ENCODE measurements at places on chromosomes 13 and 19.

DNA sequence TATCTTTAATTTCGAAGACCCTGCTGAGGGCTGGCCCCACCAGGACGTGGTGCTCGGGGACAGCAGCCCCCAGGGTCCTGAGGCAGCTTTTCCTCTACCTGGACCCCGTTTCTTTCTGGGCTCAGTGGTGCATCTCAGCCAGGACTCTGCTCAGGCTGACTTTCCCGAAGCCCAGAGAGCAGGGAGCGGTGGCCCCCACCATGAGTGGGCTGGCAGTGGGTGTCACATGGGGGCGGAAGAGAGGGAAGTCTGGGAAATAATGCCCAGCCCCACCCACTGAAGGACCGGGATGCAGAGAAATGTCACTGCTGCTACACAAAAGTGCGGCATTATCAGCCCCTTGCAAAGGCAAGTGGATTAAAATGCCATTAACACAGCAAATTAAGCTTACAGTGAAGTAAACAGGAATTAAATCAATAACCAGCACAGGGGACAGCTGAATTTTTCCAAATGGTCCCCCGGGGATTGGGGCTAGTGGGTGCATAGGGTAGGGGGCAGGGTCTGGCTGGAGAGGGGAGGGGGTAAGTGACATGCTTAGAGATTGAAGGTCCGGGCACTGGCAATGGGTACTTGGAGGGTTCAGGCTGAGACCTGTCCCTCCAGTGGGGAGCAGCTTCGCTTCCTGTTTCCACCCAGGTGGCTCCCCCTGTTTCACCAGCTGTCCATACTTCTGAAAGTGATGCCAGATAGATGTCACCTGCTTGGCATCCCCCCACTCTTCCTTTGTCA is 177.3 kb downstream of the URI1 start:
- DNase-seq: no peak

DNA sequence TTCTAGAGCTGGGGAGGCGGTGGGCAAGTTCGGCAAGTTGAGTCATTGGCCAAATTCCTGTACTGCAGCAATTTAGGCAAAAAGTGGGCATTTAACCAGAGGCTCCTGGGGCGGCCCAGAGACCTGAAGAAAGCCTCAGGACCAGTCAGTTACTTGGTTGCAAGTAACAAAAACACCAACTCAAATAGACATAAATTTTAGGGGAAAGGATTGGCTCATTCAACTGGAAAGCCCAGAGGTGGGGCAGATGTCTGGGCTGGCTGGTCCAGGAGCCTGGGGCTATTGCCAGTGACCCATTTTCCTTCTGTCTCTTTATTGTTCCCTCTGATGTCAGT is 97.1 kb downstream of the SIPA1L3 start:
- DNase-seq: no peak

DNA sequence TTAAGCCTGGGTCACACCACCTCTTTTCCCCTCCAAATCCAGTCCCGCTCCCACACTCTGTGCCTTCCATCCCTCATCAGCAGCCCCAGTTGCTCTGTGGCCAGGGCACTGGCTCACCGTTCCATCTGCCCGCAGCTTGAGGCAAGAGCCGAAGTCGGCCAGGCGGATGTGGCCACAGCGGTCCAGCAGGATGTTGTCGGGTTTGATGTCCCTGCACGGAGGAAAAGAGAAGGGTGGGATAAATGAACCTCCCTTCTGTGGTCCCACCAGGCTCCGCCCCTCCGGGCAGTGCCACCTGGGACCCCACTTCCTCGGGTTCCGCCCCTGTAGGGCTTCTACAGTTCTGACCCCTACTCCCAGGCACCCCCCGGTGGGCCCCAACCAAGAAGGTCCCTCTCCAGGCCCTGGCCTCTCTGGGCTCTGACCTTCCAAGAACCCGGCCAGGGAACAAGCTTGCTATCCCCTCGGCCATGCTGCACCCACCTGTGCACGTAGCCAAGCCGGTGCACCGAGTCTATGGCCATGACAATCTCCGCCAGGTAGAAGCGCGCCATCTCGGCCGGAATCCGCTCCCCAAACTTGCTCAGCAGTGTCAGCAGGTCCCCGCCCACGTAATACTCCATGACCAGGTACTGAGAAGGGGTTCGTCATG is 4.2 kb downstream of the DMPK start:
- no peak for DNase-seq

DNA sequence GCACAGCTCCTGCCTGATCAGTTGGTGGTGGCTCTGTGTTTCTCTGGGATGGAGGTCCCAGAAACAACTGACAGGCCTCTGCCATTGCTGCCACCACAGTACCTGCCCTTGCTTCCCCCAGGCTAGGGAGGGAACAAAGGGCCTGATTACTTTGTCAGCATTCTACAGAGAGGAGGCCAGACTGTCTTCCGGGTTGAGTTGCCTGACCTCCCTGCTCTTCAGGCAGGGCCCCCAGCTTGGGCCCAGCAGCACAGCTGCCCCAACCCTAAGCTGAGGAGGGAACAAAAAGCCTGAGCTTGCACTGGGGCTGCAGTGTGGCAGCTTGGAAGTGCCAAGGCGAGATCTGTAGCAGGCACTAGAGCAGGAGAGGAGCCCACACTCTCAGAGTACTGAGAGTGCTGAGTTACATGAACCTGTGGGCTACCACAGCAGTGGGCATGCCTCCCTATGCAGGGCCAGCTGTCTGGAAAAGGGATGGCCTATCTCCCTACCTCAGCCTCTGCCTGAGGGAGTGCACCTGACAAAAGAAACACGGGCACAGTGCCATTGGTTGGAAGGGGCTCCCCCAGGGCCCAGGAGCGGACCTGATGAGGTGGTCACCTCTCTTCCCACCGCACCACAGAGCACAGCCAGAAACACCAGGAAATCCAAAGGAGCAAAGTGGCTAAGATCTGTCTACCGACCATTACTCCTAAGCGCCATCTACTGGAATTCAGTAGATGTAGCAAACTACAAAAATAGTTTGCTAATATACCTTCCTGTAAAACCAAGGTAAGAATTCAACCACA is 24.4 kb downstream of the SLC25A15 start:
- DNase-seq: peak; percentile 55

GRCh38 chr13:32737679-32738078 is 151.4 kb downstream of the PDS5B start:
- no peak for DNase-seq

- no peak for DNase-seq
Observed at GRCh38 chr19:14127929-14128509, 8.4 kb downstream of the ASF1B start.

DNA sequence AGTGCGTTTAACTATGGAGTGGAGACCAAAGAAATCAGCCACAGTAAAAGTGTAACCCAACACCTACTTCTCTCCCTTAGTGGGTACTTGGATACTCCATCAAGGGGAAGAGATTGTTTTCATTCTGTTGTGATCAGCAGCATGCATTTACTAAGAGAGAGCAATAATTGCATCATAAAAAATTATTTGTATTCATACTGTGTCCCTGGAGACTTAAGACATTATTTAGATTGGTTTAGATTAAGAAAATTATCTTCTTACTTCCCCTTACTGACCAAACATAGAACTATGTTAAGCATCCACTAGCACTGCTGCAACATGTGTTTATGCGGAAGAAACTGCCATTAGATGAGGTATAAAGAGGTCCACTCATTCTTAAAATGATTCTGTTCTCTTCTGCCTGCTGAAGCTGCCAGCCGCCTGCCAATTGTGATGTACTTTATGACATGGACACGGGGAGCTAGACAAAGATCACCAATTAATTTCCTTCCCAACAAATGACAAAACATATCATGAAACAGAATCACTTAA is 738.5 kb downstream of the DIAPH3 start:
- no peak for DNase-seq

DNA sequence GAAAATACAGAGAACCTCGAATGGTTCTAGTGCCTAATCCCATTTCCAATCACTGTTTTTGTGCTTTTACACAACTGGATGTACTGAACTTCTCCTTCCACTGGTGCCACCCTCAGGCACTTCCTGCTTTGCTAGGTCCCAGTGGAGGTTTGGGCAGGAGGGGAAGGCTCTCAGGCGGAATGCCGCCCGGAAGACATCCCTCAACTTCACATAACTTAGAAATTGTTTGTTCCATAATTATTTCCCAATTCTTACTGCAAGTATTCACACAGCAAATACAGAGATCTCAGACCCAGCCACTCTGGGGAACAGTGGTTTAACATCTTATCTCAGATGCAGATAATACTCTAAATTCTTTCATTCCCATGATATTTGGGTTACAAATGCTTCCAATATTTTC is 195.7 kb upstream of the IPO5 start:
- no peak for DNase-seq

DNA sequence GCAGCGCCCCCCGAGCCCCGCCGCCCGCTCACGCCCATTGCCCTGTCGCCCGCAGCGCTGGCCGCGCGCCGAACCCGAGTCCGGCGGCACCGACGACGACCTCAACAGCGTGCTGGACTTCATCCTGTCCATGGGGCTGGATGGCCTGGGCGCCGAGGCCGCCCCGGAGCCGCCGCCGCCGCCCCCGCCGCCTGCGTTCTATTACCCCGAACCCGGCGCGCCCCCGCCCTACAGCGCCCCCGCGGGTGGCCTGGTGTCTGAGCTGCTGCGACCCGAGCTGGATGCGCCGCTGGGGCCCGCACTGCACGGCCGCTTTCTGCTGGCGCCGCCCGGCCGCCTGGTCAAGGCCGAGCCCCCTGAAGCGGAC is 518 bp downstream of the KLF2 start:
- DNase-seq: no peak

GRCh38 chr19:46732172-46732938 is 13.5 kb upstream of the FKRP start:
- DNase-seq: no peak

DNA sequence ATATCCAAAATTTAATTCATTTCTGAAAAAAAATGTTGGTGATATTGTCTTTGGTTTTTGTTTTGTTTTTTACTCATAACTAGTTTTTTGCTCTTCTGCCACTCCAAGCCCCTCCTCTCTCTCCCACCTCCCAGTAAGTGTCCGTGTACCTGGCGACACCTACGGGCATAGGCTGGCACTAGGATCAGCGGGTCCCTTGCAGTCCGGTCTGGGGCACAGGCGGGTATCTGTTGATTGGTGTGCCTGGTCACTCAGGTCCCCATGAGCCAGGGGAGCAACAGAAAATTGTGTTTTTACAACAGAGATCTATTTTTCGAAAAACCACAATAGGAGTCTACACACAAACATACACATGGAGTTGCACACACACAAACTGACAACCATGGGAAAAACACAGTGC is 104.8 kb downstream of the ZIC5 start:
- no peak for DNase-seq

DNA sequence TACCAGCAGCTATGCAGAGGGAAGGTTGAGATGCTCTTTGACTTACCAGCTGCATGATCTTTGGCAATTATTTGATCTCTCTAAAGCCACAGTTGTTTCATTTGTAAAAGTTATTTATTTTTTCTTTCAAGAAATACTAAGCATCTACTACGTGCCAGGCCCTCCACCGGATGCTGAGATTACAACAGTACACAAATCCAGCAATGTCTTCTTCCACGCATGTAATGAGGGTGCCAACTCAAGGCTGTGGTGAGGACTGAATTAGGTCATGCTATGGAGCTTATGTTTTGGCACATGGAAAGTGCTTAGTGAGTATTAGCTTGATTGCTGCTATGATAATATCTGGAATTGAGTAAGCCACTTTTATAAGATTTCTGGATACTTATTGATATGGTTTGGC is 358.2 kb downstream of the IRS2 start:
- no peak for DNase-seq

DNA sequence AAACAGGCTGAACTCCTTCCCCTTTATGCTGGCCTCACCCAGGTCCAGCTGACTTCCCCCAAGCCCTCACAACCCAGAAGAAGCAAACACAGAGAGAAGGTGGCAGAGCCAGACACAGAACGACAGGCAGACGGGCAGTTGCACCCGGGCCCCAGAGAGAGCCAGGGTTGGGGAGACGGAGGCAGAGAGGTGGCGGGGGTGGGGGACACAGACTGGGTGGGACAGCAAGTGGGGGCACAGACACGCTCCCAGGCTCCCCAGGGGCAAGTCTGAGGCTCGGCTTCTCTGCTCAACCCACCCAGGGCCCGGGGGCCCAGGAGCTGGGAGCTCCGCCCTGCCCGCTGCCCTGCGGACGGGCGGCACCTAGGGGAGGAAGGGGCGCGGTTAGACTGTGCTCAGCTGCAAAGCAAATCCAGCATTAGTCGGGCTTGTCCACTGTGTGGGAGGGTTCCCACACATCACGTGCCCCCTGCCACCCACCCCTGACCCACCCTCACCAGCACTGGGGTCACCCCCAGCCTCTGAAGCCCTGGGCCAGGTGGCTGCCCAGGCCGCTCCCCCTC is 31.3 kb upstream of the ASF1B start:
- DNase-seq: no peak

- no peak for DNase-seq
Observed at GRCh38 chr13:98267080-98267912, 90.2 kb upstream of the RNF113B start.

- no peak for DNase-seq
Observed at GRCh38 chr19:10766671-10767201, 48.9 kb downstream of the DNM2 start.

GRCh38 chr19:2865334-2866100 is 1.6 kb upstream of the ZNF556 start:
- DNase-seq: no peak

GRCh38 chr19:18972301-18972811 is 31.3 kb upstream of the HOMER3 start:
- DNase-seq: peak; percentile 78

GRCh38 chr13:44649104-44649428 is 72.9 kb upstream of the TSC22D1 start:
- DNase-seq: no peak

GRCh38 chr13:114162533-114162922 is 16.5 kb upstream of the CFAP97D2 start:
- DNase-seq: no peak

GRCh38 chr13:20394506-20394905 is 131.2 kb downstream of the CRYL1 start:
- no peak for DNase-seq

All from KBM-7 (cell line).